ENCODE measurements at places on chromosomes 3 and 15. TPM values are rescaled to one million over a fixed set of nuclear protein-coding genes. Genes with fewer than 3 reads are reported as not detected.

Gene NAALADL2
- not detected for total RNA-seq

Gene ARF4
- total RNA-seq, result 132 TPM

Gene SLC12A1
- not detected for total RNA-seq

Gene SLC35G2
- not detected for total RNA-seq

Gene COL7A1
- total RNA-seq, result 0.54 TPM

Gene GOLGA6B
- 1.1 TPM for total RNA-seq

Gene CCR8
- 0.35 TPM for total RNA-seq

Gene NEK11
- total RNA-seq, result 3.6 TPM

Gene GMNC
- total RNA-seq, result not detected

Gene ATP13A5
- not detected for total RNA-seq

Gene CFAP91
- total RNA-seq, result not detected

Gene CCDC80
- total RNA-seq, result not detected

Gene SH2D7
- total RNA-seq, result not detected

Gene TRH
- total RNA-seq, result not detected

Gene SKOR1
- total RNA-seq, result 2.0 TPM

Gene MYL3
- total RNA-seq, result not detected

Gene GALNT15
- total RNA-seq, result not detected

Gene TRIM42
- total RNA-seq, result not detected

Gene GP5
- 0.88 TPM for total RNA-seq

Gene NIT2
- 21.5 TPM for total RNA-seq

Gene DNAJC17
- total RNA-seq, result 36.2 TPM

Gene CAMK1
- 7.4 TPM for total RNA-seq

Gene C2CD4A
- not detected for total RNA-seq

Gene DPPA2
- not detected for total RNA-seq

Gene FEZF2
- total RNA-seq, result not detected

Gene ECE2
- not detected for total RNA-seq

Gene CHST2
- 74.6 TPM for total RNA-seq

Gene ADGRG7
- total RNA-seq, result not detected

Measured in natural killer cell (primary cell).